ENCODE measurements at places on chromosomes 16 and 17. TPM values are rescaled to one million over a fixed set of nuclear protein-coding genes. Genes with fewer than 3 reads are reported as not detected.

TBC1D3B gene
- 6.1 TPM for total RNA-seq

SCARF1 gene
- total RNA-seq = 0.83 TPM

CACNA1H gene
- total RNA-seq = 4.8 TPM

ZG16 gene
- total RNA-seq = 0.15 TPM

SLC12A3 gene
- total RNA-seq = not detected

DOC2A gene
- not detected for total RNA-seq

DNA sequence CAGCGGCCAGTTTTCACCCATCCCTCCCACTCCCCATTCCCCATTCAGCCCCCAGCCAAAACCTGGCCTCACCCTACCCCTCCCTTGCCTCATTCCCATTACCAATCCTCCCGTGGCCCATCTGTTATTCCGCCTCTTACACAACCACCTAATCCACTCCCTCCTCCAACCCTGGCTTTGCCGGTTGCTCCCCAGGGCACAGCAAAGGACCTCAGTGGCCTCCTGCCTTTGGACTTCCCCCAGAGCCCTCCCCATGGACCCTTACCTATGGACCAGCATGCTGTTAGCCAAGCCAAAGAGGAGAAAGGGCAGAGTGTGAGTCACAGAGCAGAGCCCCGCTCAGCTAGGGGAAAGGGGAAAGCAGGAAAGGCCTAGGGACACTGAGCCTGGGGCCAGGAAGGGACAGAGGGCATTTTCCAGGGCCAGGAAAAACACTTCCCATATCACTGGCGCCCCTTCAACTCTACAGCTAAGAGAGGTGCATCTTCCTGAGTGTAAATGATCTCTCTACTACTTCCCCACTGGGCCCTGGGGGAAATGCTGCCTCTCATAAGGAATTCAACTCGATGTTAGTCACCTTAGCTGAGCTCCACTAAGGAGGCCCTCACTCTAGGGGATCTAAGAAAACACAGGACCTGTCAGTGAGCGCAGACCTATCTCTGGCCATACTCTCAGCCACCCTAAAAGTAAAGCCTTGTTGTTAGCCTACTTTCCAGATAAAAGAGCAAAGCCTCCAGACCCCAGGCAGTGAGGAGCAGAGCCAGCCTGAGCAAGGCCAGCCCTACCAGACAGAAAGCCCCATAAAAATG lies 10.6 kb downstream of the PEMT start:
- no peak for DNase-seq
- no peak overlapping the region for H3K4me3 ChIP-seq
- no peaks in the 10 kb centered on the region for H3K4me1 ChIP-seq

DNA sequence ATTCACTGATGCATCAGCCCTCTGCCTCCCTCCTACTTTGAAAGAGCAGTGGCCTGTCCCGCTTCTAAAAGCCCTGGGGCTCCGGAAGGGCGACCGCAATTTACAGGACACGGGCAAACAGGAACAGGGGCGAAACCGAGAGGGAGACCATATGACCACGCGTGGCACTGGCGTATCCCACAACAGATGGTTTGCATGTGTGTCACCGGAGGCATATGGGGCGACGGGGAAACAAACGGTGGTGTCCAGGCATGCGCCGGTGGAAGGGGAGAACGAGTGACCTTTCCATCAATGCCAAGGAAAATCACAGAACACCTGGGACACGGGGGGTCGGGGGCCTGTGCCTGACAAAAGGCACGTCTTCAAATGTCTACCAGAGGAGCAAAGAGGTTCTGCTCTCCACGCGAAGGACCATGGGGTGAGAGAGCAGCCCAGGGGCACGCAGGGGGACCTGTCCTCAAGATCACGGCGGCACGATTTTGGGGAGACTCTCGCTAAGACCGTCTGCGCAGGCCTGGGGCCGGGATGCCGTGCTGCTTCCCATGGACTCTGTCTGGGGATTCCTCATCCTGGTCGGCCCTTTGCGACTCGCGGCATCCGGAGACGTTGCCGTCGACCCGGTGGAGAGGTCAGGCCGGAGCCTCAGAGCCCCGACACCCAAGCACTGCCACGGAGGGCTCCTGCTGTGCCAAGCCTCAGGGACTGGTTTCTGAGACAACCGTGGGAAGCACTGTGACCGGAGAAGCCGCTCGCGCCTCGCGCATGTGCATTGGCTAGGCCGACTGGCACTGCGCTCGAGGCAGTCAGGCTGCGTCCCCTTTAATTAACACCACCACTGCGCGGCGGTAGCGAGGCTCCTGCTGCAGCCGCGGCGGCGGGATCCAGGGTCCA lies 12.8 kb upstream of the KCNJ18 start:
- H3K4me1 ChIP-seq = no peaks in the 10 kb centered on the region
- H3K4me3 ChIP-seq = no peak overlapping the region
- H3K27ac ChIP-seq = no peak overlapping the region
- no peaks in the 10 kb centered on the region for H3K36me3 ChIP-seq
- H3K27me3 ChIP-seq = peaks cover 4% of the 10 kb centered on the region

- no peaks in the 10 kb centered on the region for H3K27me3 ChIP-seq
- H3K36me3 ChIP-seq = no peaks in the 10 kb centered on the region
- DNase-seq = no peak
- no peak overlapping the region for H3K4me3 ChIP-seq
These were observed 26.7 kb downstream of the MAF start for GRCh38 chr16:79573884-79574283.

GRCh38 chr16:20084624-20085226 lies 11.0 kb upstream of the GPR139 start:
- no peaks in the 10 kb centered on the region for H3K27me3 ChIP-seq
- H3K36me3 ChIP-seq = no peaks in the 10 kb centered on the region
- H3K4me1 ChIP-seq = no peaks in the 10 kb centered on the region
- no peak overlapping the region for H3K27ac ChIP-seq
- H3K4me3 ChIP-seq = no peak overlapping the region

DNA sequence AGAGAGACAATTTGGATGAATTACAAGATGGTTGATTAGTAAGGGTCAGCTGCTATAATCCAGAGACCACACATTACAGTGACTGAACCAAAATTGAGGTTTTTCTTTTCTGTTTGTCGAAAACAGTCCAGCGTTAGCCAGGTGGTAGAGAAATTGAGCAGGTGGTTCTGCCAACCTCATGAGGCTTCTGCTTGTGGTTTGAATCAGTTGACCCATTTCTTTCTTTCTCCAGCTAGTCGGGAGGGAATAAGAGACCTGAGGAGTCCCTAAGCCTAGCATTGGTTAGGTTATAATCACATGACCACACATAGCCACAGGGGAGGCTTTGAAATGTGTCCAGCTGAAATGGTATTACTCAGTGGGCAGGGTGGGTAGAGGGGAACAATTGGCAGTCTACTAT lies 504.6 kb downstream of the HS3ST4 start:
- no peak for DNase-seq
- no peaks in the 10 kb centered on the region for H3K36me3 ChIP-seq
- H3K27ac ChIP-seq = no peak overlapping the region
- H3K27me3 ChIP-seq = peaks cover 5% of the 10 kb centered on the region

DNA sequence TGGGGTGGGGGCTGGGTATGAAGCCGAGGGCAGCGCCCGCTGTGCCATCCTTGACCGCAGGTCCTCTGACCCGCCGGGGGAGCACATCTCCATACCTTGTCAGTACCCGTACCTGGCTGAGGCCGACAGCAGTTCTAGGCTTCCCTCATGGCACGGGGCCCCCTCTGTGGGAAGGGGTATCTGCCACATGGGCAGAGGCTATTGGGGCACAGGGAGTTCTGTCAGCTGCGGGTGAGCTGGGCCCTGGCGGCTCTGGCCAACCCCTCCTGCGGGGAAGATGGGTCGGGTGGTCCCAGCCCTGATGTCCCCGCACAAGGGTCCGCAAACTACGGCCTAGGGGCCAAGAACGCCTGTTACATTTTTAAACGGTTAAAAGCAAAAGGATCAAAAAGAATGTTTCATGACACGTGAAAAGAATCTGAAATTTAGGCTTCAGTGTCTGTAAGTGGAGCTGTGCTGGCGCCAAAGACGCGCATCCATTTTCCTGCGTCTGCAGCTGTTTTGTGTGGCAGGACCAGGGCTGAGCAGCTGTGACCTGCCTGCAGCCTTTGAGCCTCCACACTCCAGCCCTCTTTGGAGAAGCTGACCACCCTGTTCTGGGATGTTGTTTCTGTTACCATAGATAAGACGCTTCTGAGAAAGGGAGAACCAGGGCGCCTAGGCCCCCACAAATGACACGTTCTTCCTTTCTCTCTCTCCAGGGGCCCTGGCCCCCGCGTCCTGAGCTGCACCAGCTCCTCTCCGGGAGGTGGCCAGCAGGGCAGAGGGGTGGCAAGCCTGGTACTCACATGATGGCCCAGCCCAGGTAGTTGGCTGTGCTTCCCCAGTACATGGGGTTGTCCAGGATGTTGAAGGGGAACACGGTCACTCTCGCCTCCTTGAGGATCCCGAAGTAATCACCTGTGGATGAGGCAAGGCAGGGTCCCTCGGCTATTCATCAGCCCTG lies 12.7 kb upstream of the RASD1 start:
- H3K27me3 ChIP-seq = peaks cover 2% of the 10 kb centered on the region
- no peak overlapping the region for H3K4me3 ChIP-seq
- H3K4me1 ChIP-seq = no peaks in the 10 kb centered on the region
- H3K36me3 ChIP-seq = no peaks in the 10 kb centered on the region
- no peak overlapping the region for H3K27ac ChIP-seq

GRCh38 chr17:80769936-80770625 lies 221.6 kb upstream of the CHMP6 start:
- DNase-seq = no peak
- H3K4me1 ChIP-seq = peaks cover 72% of the 10 kb centered on the region
- H3K27me3 ChIP-seq = no peaks in the 10 kb centered on the region

DNA sequence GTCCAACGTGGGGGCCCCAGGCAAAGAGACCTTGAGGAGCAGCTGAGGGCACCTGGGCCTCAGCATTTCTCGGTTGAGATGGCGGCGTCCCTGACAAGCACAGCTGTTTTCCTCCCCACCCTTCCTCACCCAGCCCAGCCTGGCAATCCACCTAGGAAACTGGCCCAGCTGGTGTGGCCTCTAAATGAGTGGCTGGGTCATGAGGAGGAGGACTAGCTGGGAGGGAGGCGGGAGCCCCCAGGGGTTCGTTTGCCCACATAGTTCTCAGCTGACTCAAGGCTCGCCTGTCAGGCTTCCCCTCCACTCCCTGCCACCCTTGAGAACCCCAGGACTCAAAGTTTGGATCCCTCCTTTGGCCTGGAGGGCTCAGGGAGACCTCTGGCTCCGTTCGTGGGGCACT lies 5.9 kb downstream of the RNF222 start:
- no peak for DNase-seq
- H3K4me1 ChIP-seq = peaks cover 6% of the 10 kb centered on the region
- H3K27me3 ChIP-seq = peaks cover 4% of the 10 kb centered on the region
- no peaks in the 10 kb centered on the region for H3K36me3 ChIP-seq

GRCh38 chr17:35752945-35753764 lies at the start of gene GAS2L2:
Gene GAS2L2, minus strand, starts transcription at chr17:35753239. Its CDS starts 389 bp downstream, at chr17:35752850.
- no peaks in the 10 kb centered on the region for H3K36me3 ChIP-seq
- H3K27me3 ChIP-seq = no peaks in the 10 kb centered on the region
- no peak within 1 kb of the TSS for H3K27ac ChIP-seq
- peaks cover 7% of the 10 kb centered on the region for H3K4me1 ChIP-seq
- no peak for DNase-seq
- H3K4me3 ChIP-seq = no peak within 1 kb of the TSS

DNA sequence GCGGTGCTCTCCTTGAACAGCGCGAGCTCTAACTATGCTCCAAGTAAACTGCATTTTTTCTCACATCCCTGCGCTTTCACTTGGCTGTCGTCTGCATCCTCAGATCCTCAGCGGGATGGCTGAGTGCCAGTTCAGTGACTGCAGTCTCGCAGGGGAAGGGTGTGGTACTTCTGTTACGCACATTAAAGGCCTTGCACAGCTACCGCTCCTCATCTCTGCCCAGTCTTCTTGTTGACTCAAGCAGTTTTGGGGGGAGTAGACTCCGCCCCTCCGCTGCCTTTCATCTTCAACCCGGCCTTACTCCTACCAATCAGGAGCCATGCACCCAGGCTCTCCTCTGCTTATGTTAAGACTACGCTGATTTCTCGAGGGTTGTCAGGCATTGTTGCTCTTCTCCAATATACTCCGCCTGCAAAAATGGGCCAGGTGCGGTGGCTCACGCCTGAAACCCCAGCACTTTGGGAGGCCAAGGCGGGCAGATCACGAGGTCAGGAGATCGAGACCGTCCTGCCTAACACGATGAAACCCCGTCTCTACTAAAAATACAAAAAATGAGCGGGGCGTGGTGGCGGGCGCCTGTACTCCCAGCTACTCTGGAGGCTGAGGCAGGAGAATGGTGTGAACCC lies 10.0 kb downstream of the ATP5PD start:
- H3K27ac ChIP-seq = peak overlapping the region; percentile 86
- H3K36me3 ChIP-seq = peaks cover 35% of the 10 kb centered on the region
- H3K4me1 ChIP-seq = peaks cover 53% of the 10 kb centered on the region
- peak overlapping the region; percentile 46 for H3K4me3 ChIP-seq
- peaks cover 6% of the 10 kb centered on the region for H3K27me3 ChIP-seq

DNA sequence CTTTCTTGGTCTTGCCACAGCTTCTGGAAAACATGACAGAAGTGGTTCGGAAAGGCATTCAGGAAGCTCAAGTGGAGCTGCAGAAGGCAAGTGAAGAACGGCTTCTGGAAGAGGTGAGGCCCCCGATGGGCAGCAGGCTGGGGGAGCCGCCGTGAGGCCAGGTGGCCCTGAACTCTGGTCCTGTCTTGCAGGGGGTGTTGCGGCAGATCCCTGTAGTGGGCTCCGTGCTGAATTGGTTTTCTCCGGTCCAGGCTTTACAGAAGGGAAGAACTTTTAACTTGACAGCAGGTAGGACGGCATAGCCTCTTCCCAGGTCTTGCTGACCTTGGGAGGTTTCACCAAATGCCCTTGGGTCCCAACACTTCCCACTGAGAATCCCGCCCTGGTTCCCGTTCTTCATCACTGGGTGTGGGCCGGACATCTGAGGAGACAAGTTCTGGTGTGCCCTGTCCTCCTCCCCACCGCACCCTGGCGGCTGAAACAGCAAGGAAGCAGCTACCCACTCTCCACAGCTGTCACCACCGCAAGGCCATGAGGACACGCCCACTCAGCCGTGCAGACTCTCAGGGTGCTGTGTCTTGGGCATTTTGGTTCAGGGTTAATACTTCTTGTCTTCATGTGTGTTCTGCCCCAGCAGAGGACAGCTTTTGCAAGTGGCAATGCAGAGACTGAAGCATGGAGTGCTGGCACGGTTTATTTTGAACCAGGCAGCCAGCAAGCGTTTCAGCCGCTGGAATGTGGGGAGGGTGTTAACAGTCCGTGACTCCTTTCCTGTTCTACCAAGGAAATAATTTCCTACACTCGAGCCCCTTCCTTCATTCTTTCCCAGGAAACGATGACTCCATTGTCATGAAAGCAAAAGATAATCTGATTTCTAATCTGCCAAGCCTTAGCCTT lies 21.4 kb downstream of the NTAN1 start:
- H3K27me3 ChIP-seq = no peaks in the 10 kb centered on the region
- no peak overlapping the region for H3K27ac ChIP-seq

- H3K27me3 ChIP-seq = no peaks in the 10 kb centered on the region
- peaks cover 37% of the 10 kb centered on the region for H3K4me1 ChIP-seq
- no peak overlapping the region for H3K4me3 ChIP-seq
- DNase-seq = no peak
- H3K27ac ChIP-seq = no peak overlapping the region
These were observed 1.2 kb upstream of the FLYWCH1 start for GRCh38 chr16:2910441-2910969.

GRCh38 chr17:62800585-62800984 lies 7.5 kb downstream of the MARCHF10 start:
- no peaks in the 10 kb centered on the region for H3K36me3 ChIP-seq
- peaks cover 23% of the 10 kb centered on the region for H3K27me3 ChIP-seq
- H3K27ac ChIP-seq = no peak overlapping the region
- H3K4me1 ChIP-seq = no peaks in the 10 kb centered on the region
- no peak overlapping the region for H3K4me3 ChIP-seq

GRCh38 chr17:74569020-74570003 lies 2.0 kb upstream of the CD300H start:
- H3K27ac ChIP-seq = no peak overlapping the region
- no peak for DNase-seq
- no peaks in the 10 kb centered on the region for H3K27me3 ChIP-seq

GRCh38 chr17:77886387-77886728 lies 72.1 kb upstream of the TNRC6C start:
- peak overlapping the region; percentile 97 for H3K27ac ChIP-seq
- DNase-seq = no peak
- peaks cover 18% of the 10 kb centered on the region for H3K4me1 ChIP-seq
- H3K36me3 ChIP-seq = no peaks in the 10 kb centered on the region
